Activated CD4-positive, CD25-positive, alpha-beta regulatory T cell (primary cell): ENCODE measurements at places on chromosomes 1 and 21.

- DNase-seq: no peak
These were observed 51.2 kb downstream of the GIPC2 start for GRCh38 chr1:78096976-78097375.

GRCh38 chr1:246032984-246033383, 474.1 kb downstream of the SMYD3 start:
- DNase-seq: no peak

DNA sequence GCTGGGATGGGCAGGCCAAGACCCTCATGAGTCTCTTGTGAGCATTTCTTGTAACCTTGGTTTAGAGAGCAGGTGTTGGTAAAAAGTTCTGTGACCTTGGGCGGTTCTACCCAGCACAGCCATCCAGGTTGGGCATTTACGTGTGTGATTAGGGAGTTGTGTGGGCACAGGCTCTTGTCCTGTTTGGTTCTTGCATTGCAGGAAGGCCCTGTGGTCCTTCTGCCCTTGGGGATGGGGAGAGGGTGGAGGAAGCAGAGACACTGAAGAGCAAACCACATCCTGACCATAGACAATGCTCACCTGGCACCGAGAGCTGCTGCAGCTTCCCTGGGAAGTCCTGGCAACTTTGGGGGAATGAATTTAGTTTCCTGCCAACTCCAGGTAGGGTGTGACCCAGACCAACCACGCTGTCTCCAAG, 25.6 kb downstream of the RNF187 start:
- DNase-seq: no peak

DNA sequence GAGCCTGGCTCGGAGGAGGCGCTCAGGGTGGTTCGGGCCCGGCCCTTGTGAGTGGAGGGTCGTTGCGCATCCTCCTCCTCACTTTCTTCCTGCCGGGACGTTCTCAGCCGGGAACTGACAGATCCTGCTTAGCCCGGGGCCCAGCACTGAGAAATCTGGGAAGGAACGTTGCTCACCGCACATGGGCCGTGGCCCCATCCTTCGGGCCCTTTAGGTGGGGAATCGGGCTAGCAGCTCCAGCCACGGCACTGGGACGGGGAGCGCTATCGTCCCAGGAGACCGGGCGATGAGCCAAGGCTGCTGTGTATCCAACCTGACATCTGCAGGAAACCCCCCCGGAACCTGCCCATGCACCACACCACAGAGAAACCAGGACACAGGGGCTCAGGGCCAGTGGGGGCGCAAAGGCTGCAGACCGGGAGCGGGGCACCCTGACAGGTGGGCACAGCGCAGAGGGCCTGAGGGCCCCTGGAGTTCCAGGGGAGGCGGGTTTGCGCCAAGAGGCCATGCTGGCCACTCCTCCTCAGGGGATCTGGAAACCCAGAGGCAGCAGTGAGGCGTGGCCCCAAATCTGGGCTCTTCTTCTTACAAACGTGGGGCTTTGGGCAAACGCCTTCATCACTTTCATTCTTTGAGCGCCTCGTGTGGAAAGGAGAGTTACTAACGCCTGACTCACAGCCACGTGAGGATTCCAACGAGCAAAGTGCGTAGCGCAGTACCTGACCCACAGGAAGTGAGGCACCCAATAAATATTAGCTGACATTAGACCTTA, at the start of gene SH2D5:
SH2D5 (minus strand) TSS at position 116 of the 772 bp plus-strand sequence. CDS start 4,659 bp downstream, outside the sequence.
- DNase-seq: peak; percentile 55

DNA sequence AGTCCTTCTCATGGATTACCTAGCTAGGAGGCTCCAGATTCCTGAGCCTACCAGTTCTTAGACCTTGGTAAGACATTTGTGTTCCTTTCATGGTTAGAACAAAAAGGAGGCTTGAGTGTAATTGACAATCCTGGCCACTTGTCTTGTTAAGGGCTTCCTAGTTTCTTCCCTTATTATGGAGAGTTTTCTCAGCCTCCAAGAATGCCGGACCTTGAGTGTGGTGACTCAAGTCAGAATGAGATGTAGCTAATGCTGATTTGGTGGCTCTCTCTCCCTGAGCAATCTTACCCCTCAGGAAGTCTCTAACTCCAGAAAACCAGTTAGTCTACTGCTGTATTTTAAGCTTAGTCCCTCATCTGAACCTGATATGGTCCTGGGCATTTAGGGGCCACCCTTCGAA, 14.3 kb downstream of the CHI3L2 start:
- DNase-seq: no peak

GRCh38 chr21:15060543-15061175, 4.1 kb downstream of the NRIP1 start:
- no peak for DNase-seq

GRCh38 chr1:93414749-93415148, 33.2 kb upstream of the FNBP1L start:
- DNase-seq: no peak

- no peak for DNase-seq
These were observed 17.1 kb upstream of the TMEM9 start for GRCh38 chr1:201171063-201172036.

GRCh38 chr1:179253286-179253972, 24.0 kb upstream of the ABL2 start:
- no peak for DNase-seq

- no peak for DNase-seq
These were observed 156.9 kb upstream of the SOD1 start for GRCh38 chr21:31502537-31503143.

DNA sequence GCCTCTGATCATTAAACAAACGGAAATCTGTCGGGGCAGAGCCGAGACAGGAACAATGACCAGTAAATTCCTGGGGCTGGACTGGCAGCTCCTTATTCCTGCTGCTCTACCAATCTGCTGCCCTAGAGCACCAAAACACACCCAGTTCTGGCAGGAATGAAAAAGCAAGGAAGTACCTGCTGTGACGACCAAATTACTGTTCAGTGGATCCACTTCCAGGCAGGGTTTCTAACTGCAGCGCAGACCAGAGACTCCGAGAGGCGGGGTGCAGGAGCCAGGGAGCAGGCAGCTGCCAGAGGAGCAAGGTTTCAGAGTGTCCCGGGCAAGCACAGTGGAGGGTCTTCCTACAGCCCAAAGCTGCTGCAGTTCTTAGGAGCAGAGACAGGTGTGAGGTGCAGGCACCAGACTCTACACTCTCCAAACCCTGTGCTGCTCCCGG, 32.4 kb downstream of the KANK4 start:
- DNase-seq: no peak

GRCh38 chr21:40684726-40685125, 162.2 kb downstream of the DSCAM start:
- no peak for DNase-seq

DNA sequence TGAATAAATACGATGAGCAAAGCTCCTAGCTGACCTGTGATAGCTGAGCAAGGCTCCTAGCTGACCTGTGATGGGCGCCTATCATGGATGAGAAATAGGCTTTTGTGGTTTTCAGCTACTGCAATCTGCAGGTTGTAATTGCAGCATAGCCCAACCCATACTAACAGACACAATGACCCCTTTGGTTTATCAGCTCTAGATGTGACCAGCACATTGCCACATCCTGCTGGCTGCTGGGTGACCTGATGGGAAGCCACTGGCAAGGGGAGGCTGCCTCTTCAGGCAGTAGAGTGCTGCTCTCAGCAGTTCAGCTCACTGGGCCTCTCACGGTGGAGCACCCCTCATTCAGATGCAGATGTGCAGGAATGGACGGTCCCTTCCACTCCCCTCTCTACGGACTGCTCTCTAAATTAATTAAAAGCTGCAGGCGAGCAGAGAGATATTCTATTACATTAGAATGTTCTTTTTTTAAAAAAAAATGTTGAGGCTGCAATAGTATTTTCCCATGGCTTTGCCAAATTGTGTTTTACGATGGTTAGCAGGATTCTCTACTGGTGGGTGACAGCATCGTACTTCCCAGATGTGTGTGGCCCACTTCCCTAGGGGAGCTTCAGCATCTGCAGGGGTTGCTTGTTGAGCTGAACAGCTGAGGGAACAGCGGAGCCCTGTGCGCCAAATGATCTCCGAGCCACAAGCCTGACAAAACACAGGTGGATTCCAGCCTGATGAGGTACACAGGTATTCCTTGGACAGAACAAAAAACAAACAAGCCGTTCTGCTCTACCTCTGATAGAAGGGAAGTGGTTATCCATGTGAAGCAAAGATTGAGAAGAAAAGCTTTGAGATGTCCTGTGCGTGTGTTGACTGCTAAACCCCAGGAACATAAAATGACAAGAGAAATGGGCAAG, 65.0 kb downstream of the SYT6 start:
- no peak for DNase-seq

GRCh38 chr21:16872616-16873015, 640.2 kb upstream of the CXADR start:
- DNase-seq: no peak

- DNase-seq: no peak
These were observed 179.4 kb upstream of the SGIP1 start for GRCh38 chr1:66354311-66355201.

DNA sequence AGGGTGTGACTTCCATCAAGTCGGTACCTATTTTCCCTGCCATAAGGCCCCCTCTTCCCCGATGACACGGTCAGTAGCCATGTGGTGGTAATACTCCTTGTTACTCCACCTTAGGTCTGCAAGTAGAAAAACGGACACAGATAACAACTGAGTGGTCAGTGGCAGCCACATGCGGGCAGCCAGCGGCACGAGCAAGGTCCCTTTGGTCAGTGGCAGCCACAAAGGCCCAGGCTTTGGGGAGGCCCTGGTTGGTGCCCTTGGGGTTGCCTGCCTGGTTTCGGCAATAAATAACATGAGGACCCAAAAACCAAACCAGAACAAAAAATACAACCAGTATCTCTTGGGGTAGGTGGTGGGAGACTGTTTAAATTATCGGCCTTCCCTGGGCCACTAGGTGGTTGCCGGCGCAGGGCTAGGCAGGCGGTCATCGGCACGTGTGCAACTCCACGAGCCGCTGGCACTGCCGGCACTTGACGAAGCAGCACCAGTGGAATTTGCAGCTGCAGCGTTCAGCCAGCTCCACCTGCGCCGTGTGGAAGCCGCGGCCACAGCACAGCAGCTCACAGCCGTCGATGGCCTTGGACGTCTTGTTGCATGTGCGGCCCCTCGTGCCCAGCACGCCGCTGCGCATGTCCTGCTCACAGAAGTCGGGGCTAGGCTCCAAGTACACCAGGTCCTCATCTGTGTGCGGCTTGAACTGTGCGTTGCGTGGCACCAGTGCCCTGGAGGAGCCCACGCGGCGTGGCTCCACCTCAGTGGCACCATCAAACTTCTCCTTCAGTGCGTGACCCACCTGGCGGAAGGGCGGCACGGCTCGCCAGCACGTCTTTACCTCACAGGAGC, 23.1 kb downstream of the WNT4 start:
- DNase-seq: no peak

DNA sequence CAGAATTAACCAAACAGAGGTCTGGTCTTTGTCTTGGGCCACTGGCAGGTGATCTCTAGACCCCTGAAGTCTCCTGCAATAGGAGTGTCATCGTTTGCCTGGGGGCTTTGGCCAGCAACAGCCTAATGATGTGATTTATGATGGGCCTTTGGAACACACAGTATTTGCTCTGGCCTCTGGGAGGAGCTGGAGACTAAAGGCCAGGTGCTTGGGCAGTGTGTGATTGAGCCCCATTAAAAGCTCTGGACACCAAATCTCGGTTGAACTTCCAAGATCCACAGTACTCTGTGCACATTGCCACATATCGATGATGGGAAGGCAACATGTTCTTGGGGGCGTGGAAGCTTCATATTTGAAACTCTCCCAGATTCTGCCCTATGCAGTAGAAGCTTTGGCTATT, 32.0 kb upstream of the TLR5 start:
- DNase-seq: no peak

- DNase-seq: no peak
These were observed 17.6 kb downstream of the PALMD start for GRCh38 chr1:99663501-99663900.

DNA sequence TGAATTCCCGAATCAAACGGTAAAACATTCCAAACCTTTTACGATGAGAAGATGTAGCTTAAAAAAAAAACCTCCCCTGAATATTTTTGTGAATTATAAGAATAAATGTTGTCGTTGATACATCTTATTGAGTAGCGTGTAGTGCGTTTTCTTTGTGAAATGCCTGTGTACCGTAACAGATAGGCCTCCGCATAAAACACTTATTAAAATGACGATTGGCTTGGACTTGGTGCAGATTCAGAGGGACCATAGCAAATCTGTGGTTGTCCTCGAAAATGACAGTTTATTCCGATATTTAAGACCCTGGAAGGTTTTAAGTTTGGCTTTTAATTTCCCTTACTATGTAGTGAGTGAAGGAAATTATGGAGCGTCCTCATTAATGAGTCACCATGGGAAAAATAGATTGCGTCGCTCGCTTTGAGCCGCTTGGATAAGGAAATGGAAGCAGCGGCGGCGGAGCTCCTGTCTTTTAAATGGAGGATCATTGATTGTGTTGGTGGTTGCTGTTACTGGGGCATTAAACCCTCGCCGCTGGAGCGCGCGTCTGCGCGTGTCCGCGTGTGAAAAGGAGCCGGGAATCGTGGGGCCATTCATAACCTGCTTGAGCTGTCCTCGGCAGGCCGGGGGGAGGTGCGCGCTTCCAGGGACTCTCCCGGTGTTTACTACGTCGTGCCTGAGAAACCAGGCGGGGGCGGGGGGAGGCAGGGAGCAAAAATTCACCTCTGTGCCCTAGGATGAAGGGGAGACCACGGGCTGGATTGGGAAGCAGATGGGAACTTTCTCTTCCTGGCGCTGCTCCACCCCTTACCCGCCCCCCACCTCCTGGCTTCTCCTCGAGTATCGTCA, 1.6 kb downstream of the SPEN start:
- peak; percentile 15 for DNase-seq

DNA sequence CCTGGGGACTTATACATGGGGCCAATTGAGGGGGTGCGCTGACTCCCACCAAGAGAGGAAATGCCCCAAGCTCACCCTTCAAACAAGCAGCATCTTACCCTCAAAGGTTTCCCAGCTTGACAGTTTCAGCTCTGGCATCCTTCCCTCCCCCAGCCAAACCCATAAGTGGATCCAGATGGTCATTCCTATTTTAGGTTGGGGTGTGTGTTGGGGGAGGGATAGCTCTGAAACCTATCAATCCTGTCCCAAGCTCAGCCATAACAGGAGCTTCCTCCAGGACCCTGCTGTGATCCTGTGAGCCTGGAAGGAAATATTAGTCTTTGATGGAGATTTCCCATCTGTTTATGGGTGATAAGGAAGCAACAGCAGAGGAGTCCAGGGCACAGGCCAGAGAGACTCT, 3.4 kb upstream of the TMEM222 start:
- DNase-seq: no peak

DNA sequence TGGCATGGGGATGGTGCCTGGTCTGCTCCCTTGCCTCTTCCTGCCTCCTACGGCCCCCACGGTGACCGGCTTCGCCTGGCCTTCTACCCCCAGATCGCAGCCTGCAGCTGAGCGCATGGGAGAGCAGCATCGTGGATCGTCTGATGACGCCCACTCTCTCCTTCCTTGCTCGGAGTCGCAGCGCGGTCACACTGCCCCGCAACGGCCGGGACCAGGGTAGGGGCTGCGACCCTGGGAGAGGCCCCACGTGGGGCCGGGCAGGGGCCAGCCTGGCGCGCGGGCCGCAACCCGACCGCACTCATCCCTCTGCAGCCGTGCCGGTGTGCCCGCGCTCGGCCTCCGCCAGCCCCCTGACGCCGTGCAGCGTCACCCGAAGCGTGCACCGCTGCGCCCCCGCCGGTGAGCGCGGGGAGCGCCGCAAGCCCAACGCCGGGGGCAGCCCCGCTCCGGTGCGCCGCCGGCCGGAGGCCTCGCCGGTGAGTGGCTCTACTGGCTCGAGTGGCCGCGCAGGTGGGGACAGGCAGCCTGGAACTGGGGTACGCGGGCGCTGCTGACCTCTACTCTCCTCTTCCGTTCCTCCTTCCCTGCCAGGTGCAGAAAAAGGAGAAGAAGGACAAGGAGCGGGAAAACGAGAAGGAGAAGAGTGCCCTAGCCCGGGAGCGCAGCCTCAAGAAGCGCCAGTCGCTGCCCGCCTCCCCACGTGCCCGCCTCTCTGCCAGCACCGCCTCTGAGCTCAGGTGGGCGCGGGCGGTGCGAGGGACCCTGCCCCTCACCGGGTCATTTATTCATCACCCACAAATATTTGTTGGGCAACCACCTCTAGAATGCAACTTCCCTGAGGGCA, 20.4 kb downstream of the MAP7D1 start:
- DNase-seq: no peak
